ENCODE measurements at places on chromosomes 12 and 14.

- DNase-seq = no peak
These were observed 3.9 kb downstream of the ANO4 start for GRCh38 chr12:100798286-100799160.

DNA sequence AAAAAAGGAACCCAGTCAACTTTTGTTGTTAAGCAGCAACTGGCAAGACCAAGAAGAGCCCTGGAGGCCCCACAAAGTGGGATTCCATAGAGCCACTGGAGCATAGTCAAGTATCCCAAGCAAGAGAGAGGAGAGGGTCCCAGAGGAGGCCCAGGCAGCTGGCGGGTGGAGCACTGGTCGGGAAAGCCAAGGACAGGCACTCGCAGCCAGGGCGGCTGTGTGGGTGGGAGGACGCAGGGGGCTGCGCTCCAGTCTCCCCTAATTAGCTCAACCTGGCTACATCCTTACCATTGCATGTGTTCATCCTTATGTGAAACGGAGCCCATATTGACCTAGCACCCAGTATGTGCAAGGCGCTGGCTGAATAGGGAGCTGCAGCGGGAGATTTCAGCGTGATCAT lies 18.3 kb upstream of the ZFP36L1 start:
- no peak for DNase-seq

DNA sequence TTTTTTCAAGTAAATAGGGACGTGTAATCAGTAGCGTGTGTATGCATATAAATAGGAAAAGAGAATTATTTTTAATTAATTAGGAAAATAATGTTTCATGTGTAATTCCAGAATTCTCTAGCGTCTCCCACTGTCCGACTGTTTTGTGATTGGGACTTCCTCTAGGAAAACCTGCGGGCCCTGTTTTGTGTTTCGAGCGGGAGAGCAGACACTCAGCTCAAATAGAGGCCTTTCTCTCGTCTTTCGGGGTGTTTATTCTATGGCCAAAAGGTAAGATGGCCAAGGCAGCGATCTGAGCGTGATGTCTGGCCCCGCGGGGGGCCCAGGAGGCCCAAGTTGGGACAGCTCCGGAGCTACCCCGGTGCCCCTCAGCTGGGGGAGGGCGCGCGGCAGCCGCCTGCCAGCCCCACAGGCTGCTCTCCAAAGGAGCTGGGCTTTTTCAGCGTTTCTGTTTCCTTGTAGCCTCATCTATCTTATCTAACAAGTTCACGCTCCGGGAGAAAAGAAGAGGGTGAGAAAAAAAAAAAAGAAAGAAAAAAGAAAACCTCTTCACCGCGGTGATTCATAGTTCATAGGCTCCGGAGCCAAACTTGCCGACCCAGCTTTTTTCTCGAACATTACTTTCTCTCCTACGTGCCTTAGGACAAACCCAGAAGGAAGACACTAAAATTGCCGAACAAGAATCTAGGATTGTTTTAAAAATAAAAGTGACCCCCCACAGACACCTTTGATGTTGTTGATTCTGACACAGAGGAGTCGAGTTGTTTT lies 7.5 kb upstream of the FOXG1 start:
- no peak for DNase-seq

GRCh38 chr12:124923905-124924734 lies 9.7 kb upstream of the UBC start:
- no peak for DNase-seq

- DNase-seq = no peak
These were observed 146.5 kb downstream of the SRGAP1 start for GRCh38 chr12:63990828-63991547.

DNA sequence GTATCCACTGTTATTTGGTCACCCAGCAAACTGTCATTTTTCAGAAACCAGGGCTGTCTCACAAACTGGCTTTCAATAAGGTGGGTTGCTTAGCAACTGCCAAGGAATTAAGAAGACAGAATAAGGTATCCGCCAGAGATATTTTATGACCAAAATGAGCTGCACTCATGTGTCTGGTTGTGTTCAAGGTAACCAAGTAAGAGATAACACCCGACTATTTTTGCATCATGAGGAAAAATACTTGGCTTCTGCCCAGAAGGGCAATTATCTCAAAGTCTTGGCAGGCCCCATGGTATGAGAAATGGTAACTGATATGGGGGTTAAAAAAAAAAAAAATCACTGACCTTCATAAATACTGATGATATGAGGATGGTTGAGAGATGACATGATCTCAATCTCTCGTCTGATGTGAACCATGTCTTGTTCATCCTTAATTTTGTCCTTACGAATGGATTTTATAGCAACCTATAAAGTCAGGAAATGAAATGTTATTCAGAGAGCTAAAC lies 32.6 kb downstream of the NUAK1 start:
- no peak for DNase-seq
